ENCODE measurements at places on chromosomes 5 and 9. TPM values are rescaled to one million over a fixed set of nuclear protein-coding genes. Genes with fewer than 3 reads are reported as not detected.

FBXW2 gene
- total RNA-seq, result 36.9 TPM

CATSPER3 gene
- total RNA-seq, result 0.42 TPM

DNA sequence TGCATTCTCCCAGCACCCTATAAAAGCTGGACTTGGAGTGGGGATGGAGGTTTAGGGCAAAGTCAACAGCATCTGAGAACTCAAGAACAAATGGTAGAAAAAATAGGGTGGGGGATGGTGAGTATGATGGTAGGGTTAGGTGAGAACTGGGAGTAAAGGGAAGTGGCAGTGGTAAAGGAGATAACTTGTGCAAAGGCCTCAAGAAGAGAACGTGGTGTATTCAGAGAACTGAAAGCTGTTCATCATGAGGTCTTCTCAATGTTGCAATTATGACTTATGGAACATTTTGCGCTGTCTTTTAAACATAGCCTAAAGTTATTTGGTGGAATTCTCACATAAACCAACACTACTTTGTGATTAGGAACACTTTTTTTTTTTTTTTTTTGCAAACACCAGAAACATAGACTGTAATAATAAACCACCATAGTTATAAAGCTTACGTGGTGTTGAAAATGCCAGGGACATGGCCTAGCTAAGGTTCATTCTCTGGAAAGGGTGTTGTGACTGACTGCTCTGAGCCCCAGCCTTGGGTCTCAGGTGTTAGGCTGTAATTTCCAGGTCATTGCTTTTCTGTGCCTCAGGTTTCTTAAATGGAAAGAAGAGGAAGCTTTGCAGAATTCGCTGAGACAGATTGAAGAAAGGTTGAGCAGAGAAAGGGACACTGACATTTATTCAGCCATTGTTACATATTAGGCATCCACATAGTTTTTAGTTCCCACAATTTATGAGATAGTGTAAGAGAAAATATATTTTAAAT, 19.2 kb upstream of the TXNDC8 start:
- no peaks in the 10 kb centered on the region for H3K4me1 ChIP-seq
- no peak overlapping the region for H3K27ac ChIP-seq
- DNase-seq, result no peak

GRCh38 chr5:146986469-146986868, 107.9 kb upstream of the PPP2R2B start:
- DNase-seq, result no peak
- no peaks in the 10 kb centered on the region for H3K4me1 ChIP-seq
- no peak overlapping the region for H3K27ac ChIP-seq
- H3K4me3 ChIP-seq, result no peak overlapping the region

- no peak for DNase-seq
- H3K4me1 ChIP-seq, result peaks cover 33% of the 10 kb centered on the region
- H3K27me3 ChIP-seq, result no peaks in the 10 kb centered on the region
- H3K4me3 ChIP-seq, result no peak overlapping the region
- peaks cover 10% of the 10 kb centered on the region for H3K36me3 ChIP-seq
Measured at GRCh38 chr5:143068712-143069111, 298.5 kb downstream of the ARHGAP26 start.

- H3K36me3 ChIP-seq, result no peaks in the 10 kb centered on the region
- no peaks in the 10 kb centered on the region for H3K4me1 ChIP-seq
- H3K4me3 ChIP-seq, result no peak overlapping the region
- H3K27ac ChIP-seq, result no peak overlapping the region
- no peak for DNase-seq
Measured at GRCh38 chr9:82665324-82665723, 397.6 kb downstream of the RASEF start.
